ENCODE measurements at places on chromosomes 3 and 15.

GRCh38 chr3:153379516-153379915, 217.5 kb downstream of the RAP2B start:
- DNase-seq = no peak

DNA sequence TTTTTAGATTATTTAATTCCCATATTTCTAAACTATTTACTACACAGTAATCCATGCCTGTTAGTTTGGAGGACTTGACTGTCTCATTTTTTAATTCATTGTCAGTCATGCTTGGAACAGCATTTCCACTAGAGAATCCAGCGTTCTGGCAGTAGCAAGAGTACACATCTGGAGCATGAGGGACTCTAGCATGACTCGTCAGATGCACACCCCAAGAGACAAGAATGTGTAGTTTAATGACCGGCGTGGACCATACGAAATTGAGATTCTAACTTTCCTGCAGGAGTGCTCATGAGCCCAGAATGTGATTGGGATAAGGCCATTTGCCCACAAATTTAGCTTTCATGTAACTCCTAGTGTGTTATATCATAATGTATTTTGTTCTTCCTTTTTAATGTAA, 48.9 kb downstream of the ASB7 start:
- DNase-seq = no peak

GRCh38 chr3:114450008-114450596, 156.3 kb downstream of the TIGIT start:
- no peak for DNase-seq

GRCh38 chr15:90262426-90262825, 3.0 kb upstream of the NGRN start:
- no peak for DNase-seq

DNA sequence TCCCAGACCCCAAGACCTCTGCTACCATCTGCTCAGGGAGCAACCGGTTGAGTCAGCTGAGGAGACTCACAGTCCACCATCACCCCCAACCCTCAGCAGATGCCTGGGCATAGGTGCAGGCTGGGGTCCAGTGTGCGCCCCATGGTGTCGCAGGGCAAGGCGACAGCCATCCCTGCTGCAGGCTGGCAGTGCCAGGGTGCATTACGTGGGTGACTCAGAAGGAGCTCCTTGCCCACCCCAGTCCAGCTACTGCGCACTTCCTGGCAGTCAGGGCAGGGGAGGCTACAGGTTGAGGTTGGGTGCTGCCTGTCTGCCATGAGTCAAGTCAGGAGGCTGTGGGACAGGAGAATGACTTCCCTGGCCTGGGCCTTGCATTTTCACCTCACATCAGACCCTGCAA, 33.5 kb downstream of the RASGRF1 start:
- no peak for DNase-seq

DNA sequence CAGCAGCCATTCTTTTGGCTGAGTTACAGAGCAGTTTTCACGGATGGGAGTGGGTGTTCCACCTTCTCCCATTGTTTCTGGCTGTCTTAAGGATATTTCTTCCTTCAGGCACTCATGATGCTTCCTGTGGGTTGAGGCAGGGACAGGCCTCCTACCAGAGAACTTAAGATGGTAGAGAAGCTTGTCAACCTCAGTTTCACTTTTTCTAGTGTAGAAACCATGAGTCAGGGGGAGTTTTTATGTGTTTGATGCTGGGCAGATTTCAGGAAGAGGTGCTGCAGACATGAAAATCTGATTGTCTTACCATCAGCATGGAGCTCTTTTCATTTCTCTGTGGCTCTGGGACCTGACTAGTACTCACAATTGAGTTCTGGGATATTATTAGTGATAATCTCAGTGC, 48.7 kb upstream of the VEPH1 start:
- DNase-seq = no peak

DNA sequence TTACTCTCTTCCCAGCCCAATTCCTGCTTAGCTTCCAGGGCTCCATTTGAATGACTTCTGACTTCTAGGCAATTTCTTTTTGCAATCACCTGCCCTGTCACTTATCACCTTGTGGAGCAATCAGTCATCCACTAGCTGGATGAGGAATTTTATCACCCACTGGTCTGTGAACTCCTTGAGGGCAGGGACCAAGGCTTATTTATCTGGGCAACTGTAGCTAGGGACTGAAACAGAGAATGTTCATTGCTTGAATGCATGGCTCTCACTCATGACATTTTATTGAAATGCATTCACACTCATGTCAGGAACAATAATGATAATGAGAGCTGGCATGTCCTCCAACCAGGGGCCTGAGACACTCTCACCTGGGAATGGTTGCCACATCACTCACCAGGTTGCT, 15.5 kb downstream of the TNFAIP8L3 start:
- DNase-seq = no peak

GRCh38 chr15:100602823-100603393, 519 bp downstream of the ASB7 start:
- peak; percentile 35 for DNase-seq

- DNase-seq = no peak
These were observed 182.4 kb downstream of the ADAMTS9 start for GRCh38 chr3:64505419-64505818.
